ENCODE measurements at places on chromosomes 13 and 19.

GRCh38 chr19:34217952-34218817, 36.2 kb upstream of the GARRE1 start:
- peak; percentile 60 for DNase-seq

GRCh38 chr19:8461376-8461775, 16.6 kb downstream of the HNRNPM start:
- no peak for DNase-seq

- no peak for DNase-seq
These were observed 17.3 kb upstream of the AKT2 start for GRCh38 chr19:40302224-40303011.

DNA sequence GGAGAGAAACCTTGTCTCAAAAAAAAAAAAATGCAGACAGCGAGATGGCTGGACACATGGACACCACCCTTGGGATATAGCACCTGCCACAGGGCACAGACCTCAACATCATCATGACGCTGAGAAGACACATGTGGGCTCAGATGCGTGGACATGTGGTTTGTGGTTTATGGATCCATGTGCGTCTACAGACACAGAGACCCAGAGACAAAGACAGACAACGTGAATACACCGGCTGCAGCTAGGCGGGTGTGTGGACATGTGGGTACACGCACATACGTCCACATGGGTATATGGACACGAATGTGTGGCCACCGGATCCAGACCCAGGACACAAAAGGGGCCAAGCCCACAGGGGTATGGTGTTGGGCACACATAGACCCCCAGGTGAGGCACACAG, 1.3 kb downstream of the TNFSF14 start:
- DNase-seq: no peak

DNA sequence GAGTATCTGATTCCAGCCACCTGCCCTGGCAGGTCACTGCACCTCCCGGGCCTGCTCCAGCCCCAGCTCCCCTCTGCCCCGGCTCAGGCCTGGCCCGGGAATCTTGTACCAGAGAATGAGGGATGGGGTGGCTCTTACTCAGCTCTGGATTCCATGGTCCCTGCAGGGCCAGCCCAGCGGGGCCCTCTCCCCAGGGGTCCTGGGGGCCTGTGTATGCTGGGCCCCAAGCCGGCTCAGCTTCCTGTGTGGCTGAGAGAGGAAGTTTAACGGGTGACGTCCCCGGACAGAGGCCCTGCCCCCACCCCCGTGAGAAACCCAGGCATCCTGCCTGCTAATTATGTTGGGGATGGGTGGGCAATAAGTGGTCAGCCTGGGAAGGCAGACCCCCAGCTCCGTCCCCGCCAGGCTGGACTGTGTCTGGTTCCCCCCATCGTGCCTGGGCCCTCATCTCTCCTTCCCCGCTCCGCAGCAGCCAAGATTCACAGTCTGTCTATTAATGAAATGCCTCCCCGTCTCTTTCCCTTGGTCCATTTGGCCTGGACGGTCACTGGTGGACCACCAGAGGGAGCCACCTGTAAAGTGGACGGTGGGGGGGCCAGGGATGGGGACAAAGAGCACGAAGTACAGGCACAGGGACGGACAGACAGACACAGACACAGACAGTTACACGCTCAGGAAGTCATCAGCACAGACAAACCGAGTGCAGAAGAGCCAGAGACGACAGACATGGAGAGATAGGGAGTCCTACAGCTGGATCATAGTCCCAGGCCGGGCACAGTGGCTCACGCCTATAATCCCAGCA, at the start of gene DENND1C:
Gene DENND1C (minus strand): TSS at position 247 of the 802 bp plus-strand sequence. CDS start 92 bp downstream, at position 155.
- DNase-seq: peak; percentile 52

DNA sequence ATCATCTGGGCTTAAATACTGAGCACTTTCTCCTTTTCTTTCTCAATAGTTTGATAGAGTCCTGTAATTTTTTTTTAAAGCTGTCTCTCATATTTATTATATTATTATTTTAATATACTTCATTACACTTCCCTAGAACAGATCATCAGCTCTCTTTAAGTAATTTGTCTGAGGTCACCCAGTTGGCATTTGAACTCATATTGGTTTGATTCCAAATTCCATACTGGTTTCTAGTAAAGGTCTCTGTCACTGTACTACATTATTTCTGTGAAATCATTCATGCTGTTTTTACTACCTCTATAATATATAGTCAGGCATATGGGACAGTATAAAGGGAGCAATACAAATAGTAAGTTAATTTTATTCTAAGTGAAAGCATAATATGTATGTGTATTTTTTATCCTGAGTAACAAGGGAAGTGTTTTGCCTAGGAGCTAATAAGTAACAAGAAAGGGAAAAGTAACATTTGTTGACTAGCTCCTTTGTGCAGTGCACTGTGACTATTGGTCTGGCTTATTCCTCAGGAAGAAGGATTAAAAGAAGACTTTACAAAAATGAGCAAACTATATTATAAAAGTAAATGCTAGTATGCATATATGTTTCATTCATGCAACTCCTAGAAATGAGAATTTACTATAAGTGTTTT, 14.3 kb downstream of the LPAR6 start:
- no peak for DNase-seq

- no peak for DNase-seq
These were observed 24.0 kb downstream of the SKA3 start for GRCh38 chr13:21152251-21152899.

- DNase-seq: no peak
These were observed 282.0 kb downstream of the DNAJC15 start for GRCh38 chr13:43305416-43305815.

DNA sequence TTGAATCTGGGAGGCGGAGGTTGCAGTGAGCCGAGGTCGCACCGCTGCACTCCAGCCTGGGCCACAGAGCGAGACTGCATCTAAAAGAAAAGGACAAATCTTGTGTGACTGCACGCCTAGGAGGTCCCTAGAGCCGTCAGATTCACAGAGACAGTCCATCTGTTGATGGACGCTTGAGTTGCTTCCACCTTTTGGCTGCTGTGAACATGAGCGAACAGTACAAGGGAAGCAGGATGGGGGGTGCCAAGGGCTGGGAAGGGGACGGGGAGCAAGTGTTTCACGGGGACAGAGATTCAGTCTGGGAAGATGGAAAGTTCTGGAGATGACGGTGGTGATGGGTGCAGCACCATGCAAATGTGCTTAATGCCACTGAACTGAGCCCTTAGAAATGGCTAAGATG, 78.7 kb downstream of the GNG7 start:
- no peak for DNase-seq

DNA sequence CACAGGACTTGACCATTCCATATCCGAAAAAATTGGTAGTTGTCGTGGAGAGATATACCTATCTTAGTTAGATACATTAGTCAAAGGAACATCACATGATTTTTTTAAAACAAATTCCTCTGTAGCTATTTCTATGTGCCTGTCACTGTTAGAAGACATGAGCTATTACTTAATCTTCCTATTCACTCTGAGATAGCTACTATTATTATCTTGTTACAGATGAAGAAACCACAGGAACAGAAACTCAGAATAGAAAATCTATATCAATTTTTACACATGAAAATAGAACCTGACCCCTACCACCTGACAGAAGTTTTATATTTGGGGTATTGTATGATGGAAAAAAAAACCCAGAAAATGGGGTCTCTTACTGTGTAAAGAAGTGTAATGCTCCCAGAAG, 68.9 kb upstream of the TDRD3 start:
- no peak for DNase-seq

GRCh38 chr19:18562086-18562485, 4.4 kb downstream of the KXD1 start:
- no peak for DNase-seq

DNA sequence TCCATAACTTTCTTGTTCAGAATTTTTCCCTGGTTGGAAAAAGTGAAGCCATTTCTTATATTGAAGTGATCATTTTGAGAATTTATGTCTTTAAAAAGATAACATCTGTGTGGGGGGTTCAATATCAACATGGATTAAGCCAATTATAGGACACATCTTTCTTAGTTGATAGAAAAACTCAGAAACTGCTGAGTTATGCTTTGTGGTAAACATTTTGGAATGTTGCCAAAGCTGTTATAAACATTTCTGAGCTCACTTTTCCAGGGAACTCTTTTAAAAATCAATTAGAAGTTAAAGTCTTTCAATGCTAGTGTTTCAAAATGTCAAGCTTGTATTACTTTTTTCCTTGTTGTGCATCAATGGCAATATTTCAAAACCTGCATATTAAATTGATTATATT, 248.8 kb downstream of the DACH1 start:
- DNase-seq: no peak
